ENCODE measurements at places on chromosomes 6 and 20. TPM values are rescaled to one million over a fixed set of nuclear protein-coding genes. Genes with fewer than 3 reads are reported as not detected.

- no peaks in the 10 kb centered on the region for H3K4me1 ChIP-seq
- no peak for DNase-seq
- no peak overlapping the region for H3K4me3 ChIP-seq
- no peaks in the 10 kb centered on the region for H3K36me3 ChIP-seq
- H3K27ac ChIP-seq = no peak overlapping the region
- no peaks in the 10 kb centered on the region for H3K27me3 ChIP-seq
Observed at GRCh38 chr20:52612046-52612632, 360.0 kb upstream of the TSHZ2 start.

GRCh38 chr6:136063096-136063495 lies 187.0 kb downstream of the MTFR2 start:
- no peak for DNase-seq
- no peaks in the 10 kb centered on the region for H3K4me1 ChIP-seq
- H3K4me3 ChIP-seq = no peak overlapping the region
- H3K36me3 ChIP-seq = no peaks in the 10 kb centered on the region
- H3K27me3 ChIP-seq = no peaks in the 10 kb centered on the region
- H3K27ac ChIP-seq = no peak overlapping the region

DNA sequence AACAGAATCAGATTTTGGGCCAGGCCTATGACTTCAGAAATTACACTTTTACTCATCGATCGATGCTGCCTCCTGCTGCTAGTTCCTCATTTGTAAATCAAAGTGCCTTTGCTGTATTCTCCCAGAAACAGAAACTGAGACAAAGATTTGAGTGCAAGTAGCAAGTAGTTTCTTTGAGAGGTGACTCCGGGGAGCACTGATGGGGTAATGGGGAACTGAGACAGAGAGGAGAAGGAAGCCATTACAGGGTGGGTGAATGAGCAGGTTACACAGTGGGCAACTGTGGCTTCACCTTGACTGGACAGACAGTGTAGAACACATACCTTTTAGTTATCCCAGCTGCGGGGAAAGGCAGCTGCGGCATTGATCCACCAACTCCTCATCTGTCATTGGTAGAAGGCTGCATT lies 9.7 kb upstream of the CD40 start:
- peaks cover 6% of the 10 kb centered on the region for H3K27me3 ChIP-seq
- H3K36me3 ChIP-seq = no peaks in the 10 kb centered on the region
- DNase-seq = no peak
- H3K4me3 ChIP-seq = no peak overlapping the region
- no peaks in the 10 kb centered on the region for H3K4me1 ChIP-seq

DNA sequence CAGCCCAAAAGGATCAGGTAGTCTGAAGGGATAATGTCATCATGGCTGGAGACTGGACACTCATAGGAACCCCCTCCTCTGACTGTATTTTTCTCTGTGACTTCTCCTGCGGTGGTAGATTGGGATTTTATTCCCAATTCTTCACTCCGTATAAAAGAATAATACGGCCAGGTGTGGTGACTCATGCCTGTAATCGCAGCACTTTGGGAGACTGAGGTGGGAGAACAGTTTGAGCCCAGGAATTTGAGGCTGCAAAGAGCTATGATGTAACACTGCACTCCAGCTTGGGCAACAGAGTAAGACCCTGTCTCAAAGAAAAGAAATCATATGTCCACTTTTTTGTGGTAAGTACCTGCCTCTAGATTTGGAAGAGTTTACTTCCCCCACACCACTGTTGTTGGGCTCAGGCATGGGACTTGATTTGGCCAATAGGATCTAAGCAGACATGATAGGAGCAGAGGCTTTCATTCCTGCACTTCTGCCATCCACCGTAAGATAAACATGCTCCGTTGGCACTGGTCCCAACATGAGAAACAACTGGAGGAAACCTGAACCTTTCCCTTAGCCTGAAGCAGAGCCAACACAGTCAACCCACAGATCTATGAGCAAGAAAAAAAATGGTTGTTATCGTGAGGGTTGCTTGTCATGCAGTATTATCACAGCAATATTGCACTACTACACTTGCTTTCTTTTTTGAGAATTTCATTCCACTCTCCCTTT lies 82.0 kb downstream of the JPH2 start:
- no peak for DNase-seq
- no peaks in the 10 kb centered on the region for H3K4me1 ChIP-seq
- H3K36me3 ChIP-seq = no peaks in the 10 kb centered on the region
- peaks cover 4% of the 10 kb centered on the region for H3K27me3 ChIP-seq
- H3K27ac ChIP-seq = no peak overlapping the region

- no peaks in the 10 kb centered on the region for H3K4me1 ChIP-seq
- peaks cover 5% of the 10 kb centered on the region for H3K27me3 ChIP-seq
- H3K36me3 ChIP-seq = no peaks in the 10 kb centered on the region
- no peak for DNase-seq
- H3K27ac ChIP-seq = no peak overlapping the region
- no peak overlapping the region for H3K4me3 ChIP-seq
Observed at GRCh38 chr20:54293526-54293925, 85.6 kb downstream of the PFDN4 start.

DNA sequence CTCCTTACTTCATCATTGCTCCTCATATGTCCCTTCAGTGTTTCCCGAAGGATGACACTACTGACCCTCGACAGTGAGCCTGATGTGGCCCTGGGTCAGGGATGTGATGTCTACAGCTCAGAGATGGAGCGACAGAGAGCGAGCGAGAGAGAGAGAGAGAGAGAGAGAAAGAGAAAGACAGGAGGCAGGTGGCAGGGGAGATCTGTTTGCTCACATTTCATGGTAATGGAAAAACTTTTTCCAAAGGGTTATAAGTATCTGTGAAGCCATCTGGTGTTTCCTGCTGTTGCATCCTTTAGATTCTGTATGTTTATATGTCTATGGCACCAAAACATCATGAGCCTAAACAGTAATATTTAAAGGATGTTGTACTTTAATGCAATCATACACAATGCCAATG lies 77.2 kb downstream of the PPP1R3G start:
- no peaks in the 10 kb centered on the region for H3K36me3 ChIP-seq
- H3K4me3 ChIP-seq = no peak overlapping the region
- no peak overlapping the region for H3K27ac ChIP-seq
- DNase-seq = no peak
- no peaks in the 10 kb centered on the region for H3K27me3 ChIP-seq
- no peaks in the 10 kb centered on the region for H3K4me1 ChIP-seq

DNA sequence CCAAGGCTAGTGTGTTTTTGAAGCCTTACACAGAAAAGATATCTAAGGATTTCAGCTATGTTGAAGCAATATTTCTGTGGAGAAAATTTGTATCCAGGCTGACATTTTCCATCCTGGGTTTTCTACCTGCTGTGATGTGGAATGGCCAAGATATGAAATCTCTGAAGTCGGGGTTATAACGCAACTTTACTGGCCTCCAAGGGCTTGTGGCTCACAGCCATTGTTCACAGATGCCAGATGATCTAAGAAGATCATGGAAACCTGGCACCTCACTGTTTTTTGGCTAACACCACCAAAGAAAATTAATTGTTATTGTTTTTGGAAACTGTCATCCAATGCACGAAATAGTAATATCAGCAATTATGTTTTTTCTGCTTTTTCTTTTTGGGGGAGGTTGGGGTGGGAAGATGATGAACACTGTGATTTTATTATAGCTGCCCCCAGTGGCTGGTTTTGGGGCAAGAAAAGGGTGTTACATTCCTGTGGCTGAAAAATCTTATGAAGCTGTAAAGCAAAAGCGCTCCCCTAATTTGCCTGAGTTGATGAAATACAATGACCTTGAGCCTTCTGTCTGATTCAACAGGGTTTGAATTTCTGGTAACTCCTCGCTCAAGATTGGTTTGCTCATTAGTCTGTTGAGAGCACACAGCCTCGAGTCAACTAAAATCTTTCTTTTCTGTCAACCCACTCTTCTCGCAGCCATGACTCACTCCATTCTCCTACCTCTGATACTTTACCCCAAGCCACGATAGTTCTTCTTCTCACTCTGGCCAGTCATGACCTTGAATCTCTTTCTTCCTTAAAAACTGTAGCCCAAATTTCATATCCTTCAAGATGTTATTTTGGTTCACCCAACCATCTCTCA lies 236.7 kb downstream of the PAX1 start:
- H3K4me1 ChIP-seq = no peaks in the 10 kb centered on the region
- H3K4me3 ChIP-seq = no peak overlapping the region

DNA sequence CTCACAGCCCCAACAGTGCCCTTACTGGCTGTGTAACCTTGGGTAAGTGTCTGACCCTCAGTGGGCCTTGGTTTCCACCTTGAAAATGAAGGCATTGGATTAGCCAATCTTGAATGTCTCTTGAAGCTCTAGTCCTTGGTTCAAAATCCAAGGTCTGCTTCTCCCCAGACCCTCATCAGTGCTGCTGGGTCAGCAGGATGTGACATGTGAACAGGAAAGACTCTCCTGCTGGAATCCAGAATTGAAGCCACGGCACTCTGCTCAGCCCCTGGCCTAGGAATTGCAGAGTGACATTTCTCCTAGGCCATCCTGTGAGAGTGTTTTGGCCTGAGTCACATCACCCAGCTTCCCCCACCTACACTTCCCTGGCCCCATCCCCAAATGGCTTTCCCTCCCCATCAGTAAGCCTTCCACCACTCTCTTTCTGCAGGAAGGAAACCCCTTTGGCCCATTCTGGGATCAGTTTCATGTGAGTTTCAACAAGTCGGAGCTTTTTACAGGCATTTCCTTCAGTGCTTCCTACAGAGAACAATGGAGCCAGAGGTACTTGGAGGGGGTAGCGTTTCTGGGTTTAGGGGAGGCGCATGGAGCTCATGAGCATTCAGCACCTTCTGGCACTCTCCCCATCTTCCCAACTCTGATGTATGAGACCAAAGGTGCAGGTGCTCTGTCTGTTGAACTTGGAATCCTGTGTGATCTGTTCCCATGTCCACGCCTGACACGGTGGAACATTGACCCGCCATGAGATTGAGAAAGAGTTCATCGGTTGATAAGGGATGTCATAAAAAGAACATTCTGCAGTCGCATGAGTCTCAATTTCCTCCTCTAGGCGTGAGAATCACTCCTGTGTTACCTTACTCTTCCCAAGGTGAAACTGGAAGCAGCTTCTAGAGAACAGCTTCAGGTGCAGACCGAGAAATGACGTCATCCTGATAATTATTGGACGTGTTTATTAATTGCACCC lies 8.8 kb downstream of the POFUT1 start:
- H3K27me3 ChIP-seq = no peaks in the 10 kb centered on the region
- no peaks in the 10 kb centered on the region for H3K4me1 ChIP-seq
- H3K4me3 ChIP-seq = no peak overlapping the region
- H3K36me3 ChIP-seq = peaks cover 16% of the 10 kb centered on the region
- DNase-seq = no peak

DNA sequence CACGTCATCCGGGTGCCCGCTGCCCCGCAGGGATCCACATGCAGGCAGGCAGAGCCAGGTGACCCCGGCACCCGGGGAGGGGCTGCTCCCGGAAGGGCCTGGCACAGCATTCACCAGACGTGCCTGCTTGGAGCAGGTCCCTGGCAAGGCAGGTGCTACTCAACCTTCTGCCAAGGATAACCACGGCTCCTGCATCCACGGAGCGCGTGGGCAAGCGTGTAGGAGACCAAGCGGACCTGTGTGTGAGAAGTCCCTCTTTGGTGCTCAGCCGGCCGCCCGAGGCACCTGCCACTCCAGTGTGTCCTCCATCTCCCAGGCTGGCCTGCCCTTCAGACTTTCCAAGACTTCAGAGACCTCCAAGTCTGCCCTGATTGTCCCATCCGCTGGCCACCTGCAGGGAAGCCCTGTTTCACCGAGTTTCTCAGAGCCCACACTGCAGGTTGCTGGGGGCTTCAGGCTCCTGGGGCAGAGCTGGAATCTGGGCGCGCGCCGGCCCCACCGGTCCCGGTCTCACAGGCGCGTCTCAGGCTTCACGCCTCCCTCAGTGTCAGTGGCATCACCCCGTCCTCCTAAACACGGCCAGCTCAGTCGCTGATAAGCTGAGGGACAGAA lies 124.3 kb downstream of the DLL1 start:
- H3K4me1 ChIP-seq = no peaks in the 10 kb centered on the region
- no peaks in the 10 kb centered on the region for H3K27me3 ChIP-seq
- H3K36me3 ChIP-seq = no peaks in the 10 kb centered on the region
- no peak overlapping the region for H3K4me3 ChIP-seq
- no peak for DNase-seq

- no peak overlapping the region for H3K4me3 ChIP-seq
- peaks cover 25% of the 10 kb centered on the region for H3K4me1 ChIP-seq
- DNase-seq = no peak
- H3K27ac ChIP-seq = no peak overlapping the region
Observed at GRCh38 chr6:144379356-144379755, 94.2 kb downstream of the UTRN start.

DNA sequence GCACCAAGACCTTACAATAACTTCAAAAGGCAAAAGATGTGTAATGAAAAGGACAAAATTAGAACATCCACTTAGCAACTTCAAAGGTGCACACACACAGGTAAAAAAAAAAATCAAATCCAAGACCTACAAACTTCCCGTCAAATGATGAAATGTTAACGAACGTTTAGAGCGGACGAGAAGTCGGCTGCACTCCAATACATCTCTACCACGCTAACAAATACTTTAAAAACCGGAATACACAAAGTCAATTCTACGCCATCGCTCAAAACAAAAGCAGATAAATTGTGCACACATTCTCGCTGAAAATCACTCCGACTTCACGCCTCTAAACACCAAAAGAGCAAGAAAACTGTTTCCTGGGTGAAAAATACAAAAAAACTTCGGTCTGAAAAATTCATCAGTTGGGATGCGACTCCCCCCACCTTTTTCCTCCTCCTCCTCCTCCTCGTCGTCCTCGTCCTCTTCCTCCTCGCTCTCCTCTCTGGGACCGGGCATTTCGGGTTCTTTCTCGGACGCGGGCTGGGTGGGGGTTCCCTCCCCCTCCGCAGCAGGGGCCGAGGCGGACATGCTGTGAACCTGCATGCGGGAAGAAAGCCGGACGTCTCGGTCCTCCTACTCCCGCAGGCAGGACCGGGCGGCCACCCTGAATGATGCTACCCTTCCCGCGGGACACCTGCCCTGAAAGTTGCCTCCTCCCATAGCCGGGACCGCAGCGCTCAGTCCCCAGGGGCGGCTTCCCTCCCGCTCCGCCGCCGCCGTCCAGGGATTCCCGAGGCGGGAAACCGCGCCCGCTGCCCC lies 712 bp downstream of the DEK start:
- peaks cover 37% of the 10 kb centered on the region for H3K4me1 ChIP-seq
- no peaks in the 10 kb centered on the region for H3K36me3 ChIP-seq
- H3K27ac ChIP-seq = peak overlapping the region; percentile 83
- H3K27me3 ChIP-seq = no peaks in the 10 kb centered on the region
- peak; percentile 29 for DNase-seq

The EGFL8 gene
- 0.86 TPM for polyA plus RNA-seq

The BFSP1 gene
- polyA plus RNA-seq = not detected

The SOX18 gene
- not detected for polyA plus RNA-seq

The VGLL2 gene
- not detected for polyA plus RNA-seq

The MCCD1 gene
- polyA plus RNA-seq = not detected

The AVP gene
- polyA plus RNA-seq = not detected

The TBC1D32 gene
- 2.2 TPM for polyA plus RNA-seq

All from naive thymus-derived CD4-positive, alpha-beta T cell (primary cell).